ENCODE measurements at places on chromosomes 1 and 21.

- DNase-seq, result no peak
These were observed 221.6 kb upstream of the POU3F1 start for GRCh38 chr1:38268226-38268625.

GRCh38 chr1:206470692-206471414 lies 577 bp downstream of the IKBKE start:
- peak; percentile 43 for DNase-seq

DNA sequence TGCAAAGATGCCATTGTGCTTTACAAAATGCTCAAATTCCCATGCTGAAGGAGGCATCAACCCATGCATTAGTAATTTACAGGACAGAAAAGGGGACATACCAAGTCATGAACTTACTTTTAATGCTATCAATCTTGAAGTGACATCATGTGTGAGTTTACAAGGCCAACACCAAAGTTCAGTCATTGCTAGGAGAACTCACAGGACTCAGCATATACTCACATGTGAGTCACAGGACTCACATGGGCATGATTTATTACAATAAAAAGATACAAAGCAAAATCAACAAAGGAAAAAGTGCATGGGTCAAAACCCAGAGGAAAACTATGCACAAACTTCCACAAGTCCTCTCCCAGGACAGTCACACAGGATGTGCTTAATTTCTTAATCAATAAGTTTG lies 1656.0 kb downstream of the MRPL39 start:
- DNase-seq, result no peak

DNA sequence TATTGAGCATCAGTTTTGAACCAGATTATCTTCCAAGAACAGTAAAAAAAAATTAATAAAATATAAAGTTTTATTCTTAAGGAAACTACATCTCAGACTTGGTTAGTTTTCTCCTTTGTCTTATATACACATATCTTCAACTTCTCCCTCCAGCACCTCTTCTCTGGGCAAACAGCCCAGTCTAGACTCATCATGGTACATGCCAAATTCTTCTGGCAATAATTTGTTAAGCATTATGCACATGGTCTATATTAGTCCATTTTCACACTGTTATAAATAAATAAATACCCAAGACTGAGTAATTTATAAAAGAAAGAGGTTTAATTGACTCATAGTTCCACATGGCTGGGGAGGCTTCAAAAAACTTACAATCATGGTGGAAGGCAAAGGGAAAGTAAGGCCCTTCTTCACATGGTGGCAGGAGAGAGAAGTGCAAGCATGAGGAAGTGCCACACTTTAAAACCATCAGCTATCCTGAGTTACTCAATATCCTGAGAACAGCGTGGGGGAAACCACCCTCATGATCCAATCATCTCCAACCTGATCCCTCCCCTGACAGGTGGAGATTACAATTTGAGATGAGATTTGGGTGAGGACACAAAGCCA lies 108.7 kb upstream of the RNPC3 start:
- no peak for DNase-seq

- no peak for DNase-seq
These were observed 111.4 kb upstream of the VANGL1 start for GRCh38 chr1:115530407-115530806.

Data from CD4-positive, alpha-beta T cell treated with Interleukin-10 for 1 hour (primary cell).